Activated CD8-positive, alpha-beta T cell treated with anti-CD3 and anti-CD28 coated beads, Interleukin-2, amount 10 ng/mL, durations not matched to agents 7 days and 5 days (primary cell): ENCODE measurements at places on chromosomes 5 and 9. TPM values are rescaled to one million over a fixed set of nuclear protein-coding genes. Genes with fewer than 3 reads are reported as not detected.

Gene UBE2B
- 87.6 TPM for total RNA-seq

Gene NMUR2
- not detected for total RNA-seq

Gene RAB3C
- not detected for total RNA-seq

Gene OR2K2
- total RNA-seq = not detected

DNA sequence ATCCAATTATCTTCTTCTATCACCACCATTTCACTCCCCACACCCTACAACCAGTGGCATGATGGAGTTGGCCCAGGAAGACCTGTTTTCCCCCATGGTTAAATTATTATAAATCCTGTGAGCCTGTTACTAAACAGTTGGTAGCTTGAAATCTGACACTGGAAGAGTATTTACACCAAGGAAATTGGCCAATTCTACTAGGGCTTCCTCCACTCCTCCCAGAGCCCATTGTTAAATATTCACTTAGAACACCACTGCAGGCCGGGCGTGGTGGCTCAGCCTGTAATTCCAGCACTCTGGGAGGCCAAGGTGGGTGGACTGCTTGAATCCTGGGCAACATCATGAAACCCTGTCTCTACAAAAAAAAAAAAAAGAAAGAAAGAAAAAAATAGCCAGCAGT lies 32.4 kb upstream of the CKS2 start:
- no peak for DNase-seq

DNA sequence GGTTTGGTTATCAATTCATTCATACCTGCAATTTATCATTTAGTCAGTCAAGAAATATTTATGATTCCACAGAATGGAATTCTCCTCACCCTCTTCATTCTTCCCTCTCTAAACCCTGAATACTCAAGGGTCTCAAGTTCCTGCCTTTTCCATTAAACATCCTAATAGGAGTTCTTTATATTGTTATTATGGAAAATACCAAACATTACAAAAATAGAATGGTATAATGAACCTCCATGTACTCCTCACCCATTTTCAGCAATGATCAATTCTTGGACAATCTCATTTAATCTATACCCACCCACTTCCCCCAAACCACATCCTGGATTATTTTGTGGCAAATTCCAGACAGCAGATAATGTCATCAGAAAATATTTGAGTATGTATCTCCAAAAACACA lies 74.5 kb downstream of the ADAMTS12 start:
- no peak for DNase-seq

DNA sequence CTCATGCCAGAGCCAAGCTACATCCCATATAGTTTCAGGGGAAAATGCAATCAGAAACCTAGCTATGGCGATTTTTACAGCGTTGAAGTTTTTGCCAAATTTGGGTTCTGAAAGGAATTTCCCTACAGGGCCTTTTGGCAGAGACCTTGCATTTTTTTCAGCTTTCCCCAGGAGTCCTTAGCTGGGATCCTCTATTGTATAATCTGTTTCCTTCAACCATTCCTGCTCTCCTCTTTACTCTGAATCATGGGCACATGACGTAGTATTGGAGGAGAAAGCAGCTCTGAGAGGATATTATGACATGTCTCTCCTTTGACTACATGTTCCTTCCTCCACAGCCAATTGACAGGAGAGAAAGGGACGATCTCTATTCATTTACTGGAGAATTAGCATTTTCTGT lies 118.5 kb upstream of the ERCC6L2 start:
- DNase-seq = no peak

GRCh38 chr9:34419716-34420504 lies 38.5 kb downstream of the FAM219A start:
- no peak for DNase-seq
